Amygdala (tissue), 56 donors: ENCODE measurements at places on chromosomes 4 and X.

GRCh38 chr4:140233791-140234696 lies 80.1 kb upstream of the MAML3 start:
- DNase-seq: no peak

- DNase-seq: no peak
These were observed 5.1 kb upstream of the DHX15 start for GRCh38 chr4:24589448-24589847.

- DNase-seq: no peak
These were observed 11.1 kb downstream of the TBL1X start for GRCh38 chrX:9475984-9476383.

DNA sequence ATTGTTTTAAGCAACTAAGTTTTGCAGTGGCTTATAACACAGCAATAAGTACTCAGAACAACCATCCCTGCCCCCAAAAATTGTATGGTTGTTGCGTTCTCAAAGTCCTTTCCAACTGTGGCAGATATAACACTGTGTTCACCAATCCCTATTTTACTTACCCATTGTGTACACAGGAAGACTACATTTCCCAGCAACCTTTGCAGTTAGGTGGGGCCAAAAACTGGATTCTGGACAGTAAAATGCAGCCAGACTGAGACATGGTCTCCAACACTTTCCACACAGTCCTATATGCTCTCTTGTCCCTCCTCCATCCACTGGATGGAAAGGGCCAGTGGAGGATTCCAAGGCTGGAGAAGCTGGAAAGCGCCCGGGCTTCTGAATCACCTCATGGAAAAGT lies 523.6 kb downstream of the BCOR start:
- DNase-seq: no peak

DNA sequence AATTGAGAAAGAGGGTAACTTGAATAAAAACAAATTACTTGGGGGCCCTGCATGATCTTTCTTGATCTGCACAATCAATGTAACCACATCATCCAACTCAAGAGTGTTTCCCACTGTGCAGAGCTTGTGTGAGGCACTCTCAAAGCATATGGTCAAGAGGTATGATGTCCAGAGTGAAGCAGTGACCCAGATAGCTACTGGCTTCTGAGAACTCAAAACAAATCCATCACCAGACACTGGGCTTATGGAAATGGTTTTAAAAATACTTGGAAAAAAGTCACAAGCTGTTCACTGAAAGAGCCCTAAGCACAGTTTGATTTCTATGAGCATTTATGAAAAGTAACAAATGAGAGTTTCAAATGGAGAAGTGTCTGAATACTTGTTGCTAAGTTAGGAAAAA lies 361.0 kb downstream of the GRXCR1 start:
- no peak for DNase-seq
